ENCODE measurements at places on chromosomes 11 and 22.

- peaks cover 65% of the 10 kb centered on the region for H3K27me3 ChIP-seq
- H3K27ac ChIP-seq, result no peak overlapping the region
- peaks cover 8% of the 10 kb centered on the region for H3K4me1 ChIP-seq
- peak overlapping the region; percentile 71 for H3K4me3 ChIP-seq
- no peaks in the 10 kb centered on the region for H3K36me3 ChIP-seq
- DNase-seq, result no peak
Measured at GRCh38 chr11:12376259-12377081, 901 bp upstream of the PARVA start.

DNA sequence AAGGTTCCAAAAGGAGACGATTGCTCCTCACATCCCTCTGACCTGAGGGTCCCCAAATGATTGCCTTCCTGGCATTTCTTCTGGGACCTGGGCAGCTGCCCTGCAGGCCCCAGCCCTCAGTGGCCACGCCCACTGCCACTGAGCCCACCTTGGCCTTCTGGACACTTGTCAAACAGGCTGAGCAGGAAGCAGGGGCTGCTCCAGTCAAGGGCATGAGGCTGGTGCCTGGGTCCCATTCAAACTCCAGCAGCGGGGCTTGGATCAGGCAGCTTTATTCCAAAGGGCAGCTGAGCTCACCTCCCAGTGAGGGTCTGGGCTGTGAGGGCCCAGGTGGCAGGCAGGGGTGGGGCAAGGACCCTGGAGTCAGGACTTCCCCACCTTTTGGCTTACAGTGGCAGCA, 13.6 kb downstream of the KCTD17 start:
- H3K4me1 ChIP-seq, result peaks cover 12% of the 10 kb centered on the region
- DNase-seq, result no peak
- peaks cover 3% of the 10 kb centered on the region for H3K36me3 ChIP-seq
- peaks cover 9% of the 10 kb centered on the region for H3K27me3 ChIP-seq
- no peak overlapping the region for H3K27ac ChIP-seq
- H3K4me3 ChIP-seq, result no peak overlapping the region

GRCh38 chr11:74809801-74810200, 61.2 kb downstream of the RNF169 start:
- peaks cover 9% of the 10 kb centered on the region for H3K36me3 ChIP-seq
- no peak for DNase-seq
- H3K27ac ChIP-seq, result no peak overlapping the region
- no peak overlapping the region for H3K4me3 ChIP-seq
- H3K27me3 ChIP-seq, result no peaks in the 10 kb centered on the region

GRCh38 chr11:80436547-80436946, 995.7 kb upstream of the TENM4 start:
- H3K27me3 ChIP-seq, result no peaks in the 10 kb centered on the region
- H3K36me3 ChIP-seq, result no peaks in the 10 kb centered on the region
- H3K4me3 ChIP-seq, result no peak overlapping the region
- DNase-seq, result no peak
- no peaks in the 10 kb centered on the region for H3K4me1 ChIP-seq

DNA sequence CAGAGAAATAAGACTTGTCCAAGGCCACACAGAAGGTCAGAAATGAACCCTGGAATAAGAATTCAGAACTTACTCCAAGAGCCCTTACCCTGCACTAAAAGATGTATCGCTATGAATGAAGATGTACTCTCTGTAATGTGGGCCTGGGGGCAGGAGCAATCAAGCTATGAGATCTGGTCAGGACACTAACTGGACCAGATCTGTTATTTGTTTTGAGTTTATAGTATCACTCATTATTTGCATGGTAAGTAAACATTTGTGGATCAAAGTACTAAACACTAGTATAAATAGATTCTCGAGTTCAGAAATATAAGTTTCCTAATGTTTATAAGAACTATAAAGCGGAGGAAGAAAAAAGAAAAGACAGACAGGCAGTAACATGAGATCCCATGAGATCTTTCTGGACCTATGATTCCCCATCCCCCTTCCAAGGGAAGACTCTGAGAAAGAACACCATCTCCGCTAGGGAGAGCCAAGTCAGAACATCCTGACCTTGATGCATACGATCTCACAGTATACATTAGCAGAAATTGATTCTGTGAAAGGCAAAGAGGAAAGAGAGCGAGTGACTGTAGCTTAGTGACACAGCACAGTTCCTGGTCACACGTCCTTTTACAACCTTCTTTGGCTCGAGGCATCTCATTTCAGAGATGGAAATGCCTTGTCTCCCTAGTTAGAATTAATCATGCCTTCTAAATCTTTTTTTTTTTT, 71.2 kb downstream of the USP35 start:
- H3K27ac ChIP-seq, result no peak overlapping the region
- no peak overlapping the region for H3K4me3 ChIP-seq
- peaks cover 1% of the 10 kb centered on the region for H3K36me3 ChIP-seq
- H3K4me1 ChIP-seq, result no peaks in the 10 kb centered on the region

DNA sequence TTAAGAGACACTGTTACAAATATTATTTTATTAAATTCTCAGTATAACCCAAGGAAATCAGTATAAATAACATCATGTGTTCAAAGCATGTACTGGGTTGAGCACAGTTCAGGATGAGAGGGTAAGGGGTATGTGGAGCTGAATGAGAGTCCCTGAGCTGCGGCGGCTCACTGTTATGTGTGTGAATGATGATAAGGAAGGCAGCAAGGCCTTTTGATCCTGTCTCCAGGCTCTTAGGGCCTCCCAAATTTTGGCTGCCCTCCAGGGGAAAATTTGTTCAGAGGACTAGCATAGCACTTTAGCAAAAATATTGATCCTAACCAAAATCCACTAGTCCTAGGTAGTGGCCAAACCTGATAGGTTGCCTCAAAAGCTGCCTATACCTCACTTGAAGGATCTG, 86.1 kb upstream of the SPON1 start:
- H3K27me3 ChIP-seq, result no peaks in the 10 kb centered on the region
- no peaks in the 10 kb centered on the region for H3K36me3 ChIP-seq
- H3K4me1 ChIP-seq, result peaks cover 6% of the 10 kb centered on the region
- no peak overlapping the region for H3K27ac ChIP-seq

- no peaks in the 10 kb centered on the region for H3K36me3 ChIP-seq
- no peaks in the 10 kb centered on the region for H3K27me3 ChIP-seq
- no peaks in the 10 kb centered on the region for H3K4me1 ChIP-seq
- H3K4me3 ChIP-seq, result no peak overlapping the region
- H3K27ac ChIP-seq, result no peak overlapping the region
Measured at GRCh38 chr11:86101941-86102407, 33.1 kb upstream of the PICALM start.

DNA sequence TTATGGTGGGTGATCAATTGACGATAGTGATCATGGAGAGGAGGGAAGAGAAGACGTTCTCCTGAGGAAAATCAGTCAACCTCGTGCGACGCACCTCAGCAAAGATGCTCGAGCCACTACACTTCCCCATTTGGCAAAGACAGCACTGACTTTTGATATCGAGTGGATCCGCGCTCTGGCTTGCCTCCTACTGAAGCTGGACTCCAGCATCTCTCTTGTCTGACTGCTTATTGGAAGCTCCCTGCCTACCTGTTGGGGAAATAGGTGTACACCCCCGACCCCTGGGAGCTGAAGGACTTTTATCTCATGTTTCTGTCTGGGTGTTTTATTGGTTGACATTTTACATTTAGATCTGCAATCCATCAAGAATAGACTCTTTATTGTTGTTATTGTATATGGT, 476.8 kb upstream of the B3GAT1 start:
- no peak overlapping the region for H3K27ac ChIP-seq
- no peaks in the 10 kb centered on the region for H3K36me3 ChIP-seq
- H3K4me3 ChIP-seq, result no peak overlapping the region
- peaks cover 77% of the 10 kb centered on the region for H3K27me3 ChIP-seq
- no peak for DNase-seq

GRCh38 chr11:8656291-8656690, 26.2 kb downstream of the TRIM66 start:
- no peaks in the 10 kb centered on the region for H3K4me1 ChIP-seq
- no peaks in the 10 kb centered on the region for H3K27me3 ChIP-seq
- H3K36me3 ChIP-seq, result peaks cover 9% of the 10 kb centered on the region
- no peak for DNase-seq
- no peak overlapping the region for H3K27ac ChIP-seq

DNA sequence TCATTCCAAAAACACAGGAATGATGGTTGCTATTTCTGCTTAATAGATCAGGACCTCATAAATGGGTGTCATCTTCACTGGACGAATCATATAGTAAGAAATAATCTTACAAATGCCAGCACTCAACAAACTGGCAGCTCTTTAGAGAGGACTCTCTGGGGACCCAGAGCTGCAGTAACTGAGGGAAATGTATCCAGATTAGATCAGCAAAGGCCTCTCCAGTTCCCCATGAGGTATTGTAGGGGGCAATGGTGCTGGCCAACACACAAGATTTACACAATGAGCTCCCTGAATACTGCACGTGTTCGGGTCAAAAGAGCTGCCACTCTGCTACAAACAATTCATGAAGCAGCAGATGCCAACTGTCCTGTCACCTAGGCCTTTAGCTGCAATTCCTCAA, 110.2 kb downstream of the RBFOX2 start:
- no peak overlapping the region for H3K27ac ChIP-seq
- peaks cover 7% of the 10 kb centered on the region for H3K4me1 ChIP-seq
- H3K36me3 ChIP-seq, result peaks cover 3% of the 10 kb centered on the region
- H3K4me3 ChIP-seq, result no peak overlapping the region
- H3K27me3 ChIP-seq, result peaks cover 30% of the 10 kb centered on the region
- no peak for DNase-seq

DNA sequence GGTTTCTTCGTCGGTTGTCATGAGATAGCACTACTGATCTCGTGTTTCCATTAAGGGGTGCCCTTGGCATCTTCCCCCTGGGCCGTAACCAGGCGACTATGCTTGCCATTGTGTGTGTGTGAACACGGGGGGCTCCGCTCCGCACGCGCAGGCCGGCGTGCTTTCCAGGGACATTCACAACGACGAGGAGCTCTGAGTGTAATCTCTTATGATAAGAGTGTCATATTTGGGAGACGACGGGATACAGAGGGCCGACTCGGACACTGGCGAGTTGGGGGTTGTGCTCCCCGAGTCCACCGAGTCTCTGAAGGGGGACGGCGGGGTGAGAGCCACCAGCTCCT, 170.9 kb upstream of the CTSC start:
- no peaks in the 10 kb centered on the region for H3K36me3 ChIP-seq
- H3K27me3 ChIP-seq, result peaks cover 73% of the 10 kb centered on the region
- no peak overlapping the region for H3K27ac ChIP-seq
- H3K4me3 ChIP-seq, result peak overlapping the region; percentile 76
- peaks cover 15% of the 10 kb centered on the region for H3K4me1 ChIP-seq

GRCh38 chr22:48743601-48744282, 1083.9 kb downstream of the BRD1 start:
- H3K27ac ChIP-seq, result no peak overlapping the region
- H3K36me3 ChIP-seq, result no peaks in the 10 kb centered on the region
- no peaks in the 10 kb centered on the region for H3K27me3 ChIP-seq
- H3K4me1 ChIP-seq, result no peaks in the 10 kb centered on the region
- peak; percentile 5 for DNase-seq
- no peak overlapping the region for H3K4me3 ChIP-seq

DNA sequence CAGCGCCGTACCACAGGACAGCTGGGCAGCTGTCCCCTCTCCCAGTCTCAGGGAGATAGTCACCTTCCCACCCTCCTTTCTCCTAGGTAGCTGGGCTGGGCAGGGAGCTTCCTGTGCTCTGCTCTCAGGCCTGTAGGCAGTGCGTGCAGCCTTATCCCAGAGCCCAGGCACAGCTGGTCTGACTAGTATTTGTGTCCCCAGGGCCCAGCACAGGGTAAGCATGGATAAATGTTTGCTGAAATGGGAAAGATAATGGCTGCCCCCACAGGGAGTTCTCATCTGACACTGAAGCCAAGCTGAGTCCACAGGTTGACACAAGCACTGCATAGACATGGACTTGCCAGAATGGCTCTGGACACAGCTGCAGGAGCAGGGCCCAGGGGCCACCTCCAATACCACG, 9.8 kb downstream of the SLC15A3 start:
- H3K4me3 ChIP-seq, result no peak overlapping the region
- H3K36me3 ChIP-seq, result peaks cover 5% of the 10 kb centered on the region
- H3K27ac ChIP-seq, result no peak overlapping the region
- no peak for DNase-seq
- H3K27me3 ChIP-seq, result peaks cover 52% of the 10 kb centered on the region

DNA sequence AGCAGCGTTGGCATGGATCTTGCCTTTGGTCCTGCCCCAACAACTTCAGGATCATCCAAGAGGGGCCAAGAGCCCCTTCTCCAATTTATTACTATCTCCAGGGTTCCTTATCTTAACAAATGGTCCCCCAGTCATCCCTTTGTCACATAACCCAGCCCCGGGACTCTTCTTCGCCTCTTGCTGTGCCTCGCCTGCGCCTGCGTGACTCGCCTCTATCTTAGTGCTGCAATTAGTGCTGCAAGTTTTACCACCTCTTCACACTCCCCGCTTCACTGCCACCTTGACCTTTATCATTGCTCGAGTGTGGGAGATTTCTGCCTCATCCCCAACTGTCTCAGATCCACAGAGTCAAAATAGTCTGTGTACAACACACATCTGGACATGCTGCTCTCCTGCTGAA, 4.0 kb upstream of the IGSF22 start:
- H3K36me3 ChIP-seq, result no peaks in the 10 kb centered on the region
- no peak overlapping the region for H3K4me3 ChIP-seq
- H3K27ac ChIP-seq, result no peak overlapping the region

DNA sequence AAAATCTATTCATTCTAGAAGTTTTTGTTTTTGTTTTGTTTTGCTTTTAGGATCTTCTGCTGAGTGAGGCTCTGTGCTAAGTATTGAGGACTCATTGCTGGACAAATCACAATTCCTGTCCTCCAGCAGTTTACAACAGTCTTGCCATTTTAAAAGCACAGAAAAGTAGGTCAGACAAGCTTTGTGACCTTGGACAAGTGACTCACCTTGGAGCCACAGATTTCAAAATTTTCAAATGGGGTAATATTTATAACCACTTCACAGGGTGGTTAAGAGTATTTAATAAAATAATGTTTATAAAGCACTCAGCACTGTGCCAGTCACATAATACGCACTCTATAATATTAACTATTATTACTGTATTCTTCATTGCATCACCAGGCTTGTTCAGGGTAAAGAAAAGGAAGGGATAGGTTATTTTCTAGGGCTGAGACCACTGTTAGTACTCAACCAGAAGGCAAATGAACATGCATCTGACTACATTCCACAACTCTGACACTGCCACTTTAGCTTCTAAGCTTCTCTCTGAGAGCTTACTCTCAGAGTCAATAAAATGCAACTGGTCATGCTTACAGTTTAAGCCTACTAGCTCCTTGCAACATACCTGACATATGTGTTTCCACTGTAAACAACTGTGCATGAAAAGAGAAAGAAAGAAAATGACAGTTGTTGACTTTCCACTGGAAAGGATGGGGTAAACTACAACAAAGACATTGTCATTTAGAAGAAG, 63.2 kb upstream of the FIBIN start:
- no peaks in the 10 kb centered on the region for H3K36me3 ChIP-seq
- no peak overlapping the region for H3K27ac ChIP-seq
- H3K27me3 ChIP-seq, result no peaks in the 10 kb centered on the region
- H3K4me3 ChIP-seq, result no peak overlapping the region
- no peaks in the 10 kb centered on the region for H3K4me1 ChIP-seq

DNA sequence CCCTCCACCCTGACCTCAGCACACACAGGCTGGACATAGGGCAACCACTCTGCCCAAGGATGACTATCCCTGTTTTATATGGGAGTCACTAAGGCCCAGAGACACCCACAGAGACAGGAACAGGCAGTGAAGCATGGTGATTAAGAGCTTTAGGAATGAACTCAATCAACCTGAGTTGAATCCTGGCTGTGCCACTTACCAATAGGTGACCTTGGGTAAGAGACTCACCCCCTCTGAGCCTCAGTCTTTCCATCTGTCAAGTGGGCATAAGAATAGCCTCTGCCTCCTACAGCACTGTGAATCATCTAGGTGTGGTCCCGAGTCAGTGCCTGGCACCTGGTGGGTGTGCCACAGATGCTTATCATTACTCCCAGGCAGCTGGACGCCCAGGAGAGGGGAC, 6.8 kb downstream of the CRYBB1 start:
- no peak for DNase-seq
- H3K27ac ChIP-seq, result peak overlapping the region; percentile 0
- no peaks in the 10 kb centered on the region for H3K27me3 ChIP-seq
- no peaks in the 10 kb centered on the region for H3K36me3 ChIP-seq
